ENCODE measurements at places on chromosomes 7 and 10.

DNA sequence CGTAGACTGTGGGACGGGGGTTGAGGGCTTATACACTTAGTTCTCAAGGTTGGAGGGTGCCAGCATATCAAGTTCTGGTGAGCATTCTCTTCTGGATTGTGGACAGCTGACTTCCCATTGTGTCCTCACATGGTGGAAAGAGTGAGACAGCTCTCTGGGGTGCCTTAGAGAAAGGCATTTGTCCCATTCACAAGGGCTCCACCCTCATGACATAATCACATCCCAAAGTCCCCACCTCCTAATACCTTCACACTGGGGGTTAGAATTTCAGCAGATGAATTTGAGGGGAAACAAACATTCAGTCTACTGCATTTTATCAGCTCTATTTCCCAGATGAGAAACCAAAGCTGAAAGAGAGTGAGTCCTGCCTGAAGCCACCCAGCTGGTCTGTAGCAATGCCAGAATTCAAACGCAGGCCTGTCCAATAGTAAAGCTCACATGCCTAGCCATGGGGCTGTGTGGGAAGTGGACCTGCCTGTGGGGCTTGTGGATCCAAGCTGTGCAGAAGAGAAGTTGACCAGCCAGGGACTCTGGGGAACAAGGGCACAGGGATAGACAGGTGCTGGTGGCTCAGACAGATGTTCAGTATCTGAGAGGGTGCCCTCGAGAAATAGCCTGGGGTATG is 34.9 kb upstream of the LOXL4 start:
- DNase-seq: no peak

- no peak for DNase-seq
Observed at GRCh38 chr7:38716397-38716796, 85.2 kb upstream of the AMPH start.

DNA sequence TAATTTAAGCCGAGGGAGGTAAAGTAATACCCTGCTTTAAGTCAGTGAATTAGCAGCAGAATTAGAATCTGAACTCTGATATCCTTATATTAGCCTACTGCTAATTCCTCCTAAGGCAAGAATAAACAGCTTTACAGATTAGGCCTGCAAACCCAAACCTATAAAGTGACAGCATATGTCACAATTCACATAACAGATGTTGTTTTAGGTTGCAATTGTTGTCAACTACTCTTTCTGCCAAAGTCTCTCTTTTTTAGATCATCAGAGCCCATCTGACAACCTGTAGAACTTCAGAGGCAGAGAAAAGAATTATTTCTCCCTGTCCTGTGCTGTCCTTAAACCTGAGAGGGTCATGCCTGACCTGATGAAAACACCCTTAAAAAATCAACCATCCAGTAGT is 167.2 kb downstream of the PRKG1 start:
- no peak for DNase-seq

GRCh38 chr10:95327367-95327766 is 36.6 kb upstream of the PDLIM1 start:
- no peak for DNase-seq

DNA sequence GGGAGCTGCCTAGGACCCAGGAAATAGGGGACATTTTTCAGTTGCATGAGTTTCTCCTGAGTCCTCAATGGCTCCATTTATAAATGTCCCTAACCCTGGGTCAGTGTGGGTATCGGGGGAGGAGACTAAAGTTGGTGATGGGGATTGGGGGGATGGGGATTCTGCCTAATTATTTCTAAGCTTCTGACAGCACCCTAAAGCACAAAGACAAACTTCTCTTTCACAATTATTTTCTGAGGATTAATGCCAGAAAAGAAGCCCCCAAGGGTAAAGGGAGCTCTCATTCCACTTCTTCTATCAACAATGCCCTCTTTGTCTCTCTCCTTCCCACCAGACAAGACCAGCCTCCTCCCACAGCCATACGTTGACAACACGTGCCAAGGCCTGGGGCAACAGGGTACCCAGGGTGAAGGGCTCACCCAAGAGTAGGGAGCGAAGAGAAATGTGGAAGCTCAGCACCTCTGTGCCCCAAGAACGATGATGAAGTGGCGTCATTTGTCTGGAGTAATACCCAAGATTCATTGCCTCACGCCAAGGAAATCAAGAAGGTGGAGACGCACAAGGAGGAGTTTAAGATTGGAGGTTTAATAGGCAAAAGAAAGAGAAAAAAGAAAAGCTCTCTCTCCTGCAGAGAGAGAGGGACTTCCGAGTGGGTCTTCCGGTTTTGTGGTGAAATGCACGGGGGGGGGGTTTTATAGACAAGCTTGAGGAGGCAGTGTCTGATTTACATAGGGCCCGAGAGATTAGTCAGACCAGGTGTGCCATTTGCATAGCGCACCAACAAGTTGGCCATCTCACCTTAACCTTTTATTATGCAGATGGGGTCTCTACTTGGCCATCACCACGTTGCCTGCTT is 14.4 kb upstream of the GJC3 start:
- no peak for DNase-seq

DNA sequence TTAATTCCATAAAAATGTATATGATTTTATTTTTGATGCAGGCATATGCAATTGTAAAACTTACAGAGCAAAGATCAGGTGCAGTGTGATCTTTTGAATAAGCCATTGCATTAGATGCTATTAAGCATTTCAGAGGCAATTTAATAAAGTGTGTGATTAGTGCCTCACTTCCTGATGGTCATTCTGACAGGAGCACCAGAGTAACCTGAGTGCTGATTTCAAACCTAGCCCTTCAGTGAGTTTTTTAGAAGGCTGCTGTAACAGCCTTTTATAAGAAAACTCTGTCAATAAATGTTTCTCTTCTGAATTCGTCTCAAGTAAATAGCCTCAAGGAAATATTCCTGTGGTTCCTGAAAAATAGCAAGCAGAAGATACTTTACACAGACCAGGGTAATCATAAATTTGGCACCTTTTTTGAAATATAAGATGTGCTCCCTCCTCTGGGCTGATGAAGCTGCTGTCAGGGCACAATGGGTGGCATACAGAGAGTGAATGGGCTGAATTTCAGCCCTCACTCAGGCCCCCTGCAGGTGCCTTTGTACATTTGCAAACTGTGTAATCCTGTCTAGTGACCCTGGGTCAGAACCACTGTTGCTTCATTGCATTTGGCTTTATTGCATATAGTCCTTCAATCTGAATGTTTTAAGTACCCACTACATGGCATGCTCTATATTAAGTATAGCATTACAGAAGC is 193.7 kb upstream of the CSTF2T start:
- DNase-seq: no peak

DNA sequence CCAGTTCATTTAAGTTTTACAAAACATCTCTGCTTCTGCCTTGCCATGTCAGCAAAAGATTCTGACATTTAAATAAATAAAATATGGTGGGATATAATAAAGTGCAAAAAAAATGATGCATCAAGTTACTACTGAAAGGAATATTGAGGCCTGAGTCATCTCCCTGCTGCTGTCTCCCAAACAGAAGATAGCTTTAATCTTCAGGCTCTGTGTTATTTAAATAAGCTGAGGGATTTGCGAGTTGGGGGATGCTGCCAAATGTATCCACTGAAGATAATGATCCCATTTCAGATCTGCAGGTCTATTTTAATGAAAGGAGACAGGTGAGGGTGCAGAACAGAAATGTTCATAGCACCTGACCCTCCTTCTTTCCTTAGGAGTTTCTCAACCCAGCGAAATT is 720.8 kb downstream of the AUTS2 start:
- no peak for DNase-seq

DNA sequence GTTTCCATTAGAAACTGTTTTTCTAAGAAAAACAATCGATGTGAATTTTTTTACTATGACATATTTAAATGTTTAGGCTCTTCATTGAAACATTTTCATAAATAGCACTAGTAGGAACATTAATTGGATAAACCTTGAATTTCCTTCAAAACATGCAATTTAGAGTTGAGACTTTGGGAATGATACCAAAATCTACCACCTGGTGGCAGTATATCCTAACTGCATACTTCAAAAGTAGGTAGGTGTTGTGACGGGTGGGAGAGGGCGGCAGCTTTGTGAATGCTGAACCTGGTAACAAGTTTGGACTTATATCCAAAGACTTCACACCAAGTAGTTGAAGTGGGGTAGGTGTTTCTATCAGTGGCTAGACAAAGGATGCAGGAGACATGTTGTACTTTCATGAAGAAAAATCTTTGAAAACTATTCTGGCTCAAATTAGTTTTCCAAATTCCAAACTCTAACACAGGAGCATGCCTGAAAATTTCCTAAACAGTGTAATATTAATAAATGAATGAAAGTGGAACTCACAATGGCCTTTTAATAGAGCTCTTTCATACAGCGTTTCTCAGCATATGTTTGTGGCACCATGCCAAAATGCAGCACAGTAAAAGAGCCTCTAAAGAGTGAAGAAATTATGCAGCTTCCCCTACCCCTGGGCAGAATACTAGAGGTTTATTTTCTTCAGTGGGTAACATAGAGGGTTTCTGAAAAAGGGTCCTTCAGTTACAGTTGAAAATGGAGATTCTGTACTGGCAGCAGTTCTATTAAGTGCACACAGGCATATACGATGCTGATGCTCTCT is 201.0 kb upstream of the TPK1 start:
- peak; percentile 2 for DNase-seq

DNA sequence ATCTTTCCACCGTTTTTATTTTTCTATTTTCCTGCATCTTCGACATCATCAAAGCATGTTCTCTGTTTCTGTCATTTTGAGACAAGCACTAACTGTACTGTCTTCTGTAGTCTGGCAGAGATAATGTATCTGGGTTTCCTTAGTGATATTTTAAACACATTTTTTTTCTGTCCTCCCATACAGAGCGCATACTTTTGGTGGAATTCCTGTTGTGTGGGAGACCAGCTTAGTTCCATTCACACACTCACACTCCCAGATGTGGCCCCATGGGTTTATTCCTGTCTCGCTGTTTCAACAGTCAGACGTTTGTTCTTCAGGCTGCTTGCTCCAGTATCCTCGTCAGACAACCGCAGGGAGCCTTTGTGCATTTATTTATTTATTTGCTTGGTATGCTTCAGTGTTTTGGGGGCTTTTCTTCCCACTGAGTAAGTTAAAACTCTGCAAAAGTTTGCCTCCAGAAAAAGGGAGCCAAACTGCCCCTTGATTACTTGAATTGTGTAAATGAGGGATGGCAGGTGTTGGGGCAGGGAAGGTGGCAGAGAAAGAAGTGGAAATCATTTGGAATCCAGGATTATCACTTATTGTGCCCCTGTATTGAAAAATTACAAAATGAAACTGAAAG is 456.8 kb upstream of the KLF6 start:
- DNase-seq: no peak

- no peak for DNase-seq
Observed at GRCh38 chr10:120428754-120429153, 28.3 kb upstream of the PLPP4 start.

- no peak for DNase-seq
Observed at GRCh38 chr7:111459757-111460280, 102.5 kb downstream of the IMMP2L start.

GRCh38 chr7:106915873-106916272 is 50.8 kb downstream of the PIK3CG start:
- no peak for DNase-seq

DNA sequence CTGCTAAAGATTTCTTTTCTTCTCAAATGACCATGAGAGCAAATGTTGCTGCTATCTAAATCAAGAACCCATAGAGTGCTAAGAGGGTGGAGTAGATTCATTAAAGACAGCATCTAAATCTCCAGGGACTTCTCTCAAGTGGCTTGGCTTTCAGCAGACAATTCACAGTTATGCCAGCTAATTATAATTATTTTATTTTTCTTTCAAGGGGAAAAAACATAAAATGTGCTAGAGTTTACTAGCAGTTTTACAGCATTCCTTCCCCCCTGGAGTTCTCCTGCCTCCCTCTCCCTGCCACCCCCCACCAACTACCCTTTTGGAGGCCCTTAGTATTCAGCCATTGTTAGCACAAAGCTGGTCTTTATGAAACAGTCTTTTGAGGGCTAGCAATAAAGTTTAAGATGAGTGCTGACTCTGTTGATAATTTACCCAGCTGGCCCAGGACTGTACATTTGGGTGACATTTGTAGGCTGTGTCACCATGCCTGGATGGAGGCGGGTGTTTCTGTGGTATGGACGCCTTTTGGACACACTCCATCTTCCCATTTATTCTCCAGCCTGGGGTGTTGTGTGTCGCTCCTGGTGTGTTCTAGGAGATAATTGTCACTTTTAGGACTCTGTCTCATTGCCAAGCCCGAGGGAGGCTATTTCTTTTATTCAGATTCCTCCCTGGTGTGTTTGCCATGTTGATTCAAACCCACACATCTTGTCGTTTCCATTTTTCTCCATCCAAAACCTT is 160.2 kb downstream of the CREB5 start:
- no peak for DNase-seq

GRCh38 chr10:22606164-22606614 is 108.2 kb downstream of the PIP4K2A start:
- DNase-seq: no peak

DNA sequence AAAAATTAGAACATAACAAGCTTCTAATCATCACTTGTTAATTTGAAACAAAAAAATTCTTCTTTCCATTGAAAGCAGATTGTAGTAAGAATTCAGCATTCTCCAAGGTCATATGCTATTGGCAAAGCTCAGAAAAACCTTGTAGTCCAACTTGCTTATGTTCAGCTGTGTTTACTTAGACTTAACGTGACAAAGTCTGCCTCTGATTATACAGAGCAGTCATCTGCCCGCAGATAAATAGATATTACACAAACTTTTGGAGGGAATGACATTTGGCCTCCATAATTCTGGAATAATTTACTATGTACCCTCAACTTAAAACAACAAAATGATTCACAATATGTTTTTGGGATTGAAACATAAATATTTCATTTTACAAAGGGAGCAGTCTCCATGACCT is 45.8 kb downstream of the MKX start:
- no peak for DNase-seq

DNA sequence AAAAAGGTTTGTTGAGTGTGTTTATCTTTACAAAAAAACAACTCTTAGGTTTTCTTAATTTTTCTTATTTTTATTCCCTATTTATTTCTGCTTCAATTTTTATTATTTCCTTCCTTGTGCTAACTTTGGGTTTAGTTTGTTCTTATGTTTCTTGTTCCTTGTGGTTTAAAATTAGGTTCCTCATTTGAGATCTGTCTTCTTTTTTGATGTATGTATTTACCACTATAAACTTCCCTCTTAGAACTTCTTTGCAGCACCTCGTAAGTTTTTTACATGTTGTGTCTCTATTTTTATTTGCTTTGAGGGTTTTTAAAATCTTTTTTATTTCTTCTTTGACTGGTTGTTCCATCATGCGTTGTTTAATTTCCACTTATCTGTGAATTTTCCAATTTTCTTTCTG is 1217.1 kb upstream of the CELF2 start:
- no peak for DNase-seq

DNA sequence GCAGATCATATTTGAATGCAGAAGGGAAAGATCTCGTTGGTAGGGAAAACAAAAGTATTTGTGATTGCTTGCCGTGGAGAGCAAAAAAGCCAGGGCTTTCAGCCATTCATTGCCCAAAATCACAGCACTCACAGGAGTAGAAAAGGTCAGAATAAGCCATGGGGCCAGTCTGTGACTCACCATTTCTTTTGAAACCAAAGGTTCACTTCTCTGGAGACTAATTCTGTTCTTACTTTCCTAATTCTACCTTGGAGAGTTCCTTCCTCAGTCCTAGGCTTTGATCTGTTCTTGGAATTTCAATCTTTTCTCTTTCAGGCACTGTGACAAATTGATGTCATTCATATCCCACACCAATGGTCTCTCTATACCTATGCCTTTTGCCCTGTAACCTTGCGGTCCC is 54.1 kb upstream of the FAM180A start:
- no peak for DNase-seq
